ENCODE measurements at places on chromosomes 1 and 21. TPM values are rescaled to one million over a fixed set of nuclear protein-coding genes. Genes with fewer than 3 reads are reported as not detected.

Gene RAB4A
- 24.3 TPM for total RNA-seq

Gene AGT
- total RNA-seq, result not detected

DNA sequence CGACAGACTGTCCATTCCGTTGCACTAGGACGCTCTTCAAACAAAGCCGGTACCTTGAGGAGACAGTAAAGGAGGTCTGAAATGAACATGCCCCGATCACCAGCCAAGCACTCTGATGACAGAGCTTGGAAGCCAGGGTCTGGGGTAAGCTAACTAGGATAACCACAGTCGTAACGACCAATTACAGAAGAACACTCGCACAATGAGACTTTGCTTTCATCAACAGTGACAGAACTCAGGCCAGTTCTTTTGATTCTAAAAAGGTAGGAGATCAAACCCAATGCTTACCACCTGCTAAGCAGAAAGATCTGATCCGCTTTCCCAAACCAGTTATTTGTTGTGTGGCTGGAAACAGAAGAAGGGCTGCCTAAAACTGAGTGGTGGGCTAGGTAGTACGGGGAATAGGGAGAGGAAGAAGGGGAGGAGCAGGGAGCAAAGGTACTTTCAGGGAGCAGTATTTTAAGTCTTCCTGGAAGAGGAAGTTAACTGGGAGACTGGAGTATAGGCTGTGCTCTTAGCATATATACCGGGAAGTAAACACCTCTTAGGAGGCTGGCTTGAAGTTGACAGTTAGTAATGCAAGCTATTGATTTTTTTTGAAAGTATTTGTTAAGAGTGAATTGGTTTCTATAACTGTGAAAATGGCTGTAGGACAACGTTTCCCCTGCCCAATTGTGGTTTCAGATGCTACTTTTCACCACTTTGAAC lies 38.4 kb downstream of the UCK2 start:
- DNase-seq, result no peak

Gene WDR64
- total RNA-seq, result not detected

Gene OR2G6
- not detected for total RNA-seq

Gene JUN
- 211 TPM for total RNA-seq

- DNase-seq, result no peak
Measured at GRCh38 chr1:221816899-221817298, 75.0 kb upstream of the DUSP10 start.

DNA sequence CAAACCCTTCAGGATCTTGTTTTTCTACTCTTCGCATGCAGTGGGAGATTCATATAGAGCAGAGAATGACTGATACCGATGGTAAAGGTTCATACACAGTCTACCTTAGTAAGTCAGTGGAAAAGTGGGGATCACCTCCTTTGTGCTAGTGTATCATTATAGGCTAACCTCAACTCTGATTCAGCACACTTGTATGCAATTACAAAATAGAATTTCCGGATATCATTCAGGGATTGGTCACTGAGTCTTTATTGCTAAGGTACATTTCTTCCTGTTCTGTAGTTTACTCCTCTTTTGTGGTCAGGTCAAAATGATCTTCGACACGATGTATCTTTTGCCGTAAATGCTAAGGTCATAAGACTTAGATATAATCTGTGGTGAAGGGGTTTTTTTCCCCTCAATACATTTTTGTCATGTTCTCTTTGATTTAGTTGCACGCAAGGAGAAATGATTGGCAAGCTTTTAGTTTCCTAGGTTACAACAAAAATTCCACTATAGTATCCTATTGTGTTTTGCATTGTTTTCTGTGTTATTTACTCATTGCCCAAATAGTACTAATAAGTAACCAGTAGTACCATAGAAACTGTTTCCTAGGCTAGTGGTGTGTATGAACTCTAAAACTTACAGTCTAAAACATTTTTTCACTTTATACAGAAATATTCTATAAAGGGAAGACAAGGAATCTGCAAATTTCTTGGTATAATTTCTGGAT lies 35.7 kb upstream of the PLA2G4A start:
- DNase-seq, result no peak

DNA sequence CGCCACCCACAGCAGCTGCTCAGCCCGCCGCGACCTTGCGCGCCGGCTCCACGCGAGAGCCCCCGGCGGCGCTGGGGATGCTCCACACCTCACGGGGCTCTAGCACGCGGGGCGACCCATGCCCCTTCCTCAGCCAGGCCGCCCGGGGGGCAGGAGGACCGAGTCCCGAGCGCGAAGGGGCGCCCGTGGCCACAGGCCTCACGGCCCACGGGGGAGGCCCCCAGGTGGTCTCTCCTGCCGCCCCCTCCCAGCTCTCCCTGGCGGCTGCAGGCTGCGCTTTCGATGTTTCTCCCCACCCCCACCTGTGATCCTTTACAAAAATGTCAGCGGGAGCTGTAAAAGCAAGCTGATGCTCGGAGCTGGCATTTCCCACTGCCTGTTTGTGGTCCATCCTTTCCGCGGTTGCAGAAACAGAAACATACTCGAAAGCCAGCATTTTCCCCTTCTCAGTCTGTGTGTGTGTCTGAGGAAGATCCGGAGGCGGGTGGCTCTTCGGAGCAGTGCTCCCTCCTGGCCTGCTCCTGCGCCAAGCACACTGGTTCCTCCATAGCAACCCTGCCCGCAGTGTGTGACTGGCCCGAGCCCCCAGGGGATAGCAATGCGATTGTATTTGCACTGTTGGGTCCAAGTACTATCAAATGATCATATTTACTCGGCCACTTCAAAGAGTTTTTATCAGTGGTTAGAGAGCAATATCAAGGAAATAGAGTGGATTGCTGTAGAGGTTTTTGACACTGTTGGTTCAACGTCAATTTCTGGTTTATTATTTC lies 2.1 kb downstream of the KIF26B start:
- DNase-seq, result no peak

Gene DNASE2B
- total RNA-seq, result not detected

Gene TNNT2
- 0.88 TPM for total RNA-seq

Gene CIART
- total RNA-seq, result 2.2 TPM

Gene CHI3L1
- total RNA-seq, result 0.12 TPM

Gene GJA4
- total RNA-seq, result 62.1 TPM

DNA sequence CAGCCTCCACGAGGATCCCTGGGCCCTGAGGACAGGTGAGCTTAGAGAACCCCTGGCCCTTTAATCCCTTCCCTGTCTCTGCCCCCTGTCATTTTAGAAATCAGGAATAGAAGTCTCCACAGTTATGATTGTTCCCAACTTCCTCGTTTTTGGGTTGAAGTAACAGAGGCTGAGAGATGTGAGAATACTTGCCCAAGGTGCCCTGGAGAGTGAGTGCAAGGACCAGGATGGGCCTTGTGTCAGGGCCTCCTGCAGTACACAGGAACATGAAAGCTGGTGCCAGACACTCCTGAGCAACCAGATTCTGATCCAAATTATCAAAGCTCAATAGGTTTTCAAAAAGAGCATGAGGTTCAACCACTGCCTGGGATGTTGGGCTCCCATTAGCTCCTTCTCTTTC lies 10.1 kb downstream of the HLX start:
- no peak for DNase-seq

- DNase-seq, result no peak
Measured at GRCh38 chr1:234526922-234527321, 47.9 kb upstream of the TARBP1 start.

DNA sequence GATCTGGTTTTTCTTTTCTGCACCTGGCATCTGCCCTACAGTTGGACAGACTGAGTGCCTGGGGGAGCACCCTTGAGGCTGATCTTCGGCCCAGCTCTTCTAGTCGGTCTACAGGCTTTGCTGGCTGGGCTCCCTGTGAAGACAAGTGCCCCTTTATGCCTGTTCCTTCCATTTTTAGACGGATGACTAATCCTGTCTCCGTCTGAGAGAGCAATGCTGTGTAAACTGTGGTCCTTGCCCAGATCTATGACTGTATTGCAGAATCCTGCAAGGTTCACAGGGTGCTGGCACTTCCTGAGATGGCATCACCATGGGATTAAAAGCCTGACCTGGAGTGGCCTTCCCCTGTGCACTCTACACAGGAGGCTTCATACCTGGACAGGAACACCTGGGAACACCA lies 47.6 kb upstream of the SAMD13 start:
- DNase-seq, result peak; percentile 29

GRCh38 chr1:19926296-19927129 lies 3.1 kb upstream of the PLA2G2E start:
- peak; percentile 33 for DNase-seq

- DNase-seq, result no peak
Measured at GRCh38 chr1:114609826-114610225, 28.4 kb upstream of the BCAS2 start.

DNA sequence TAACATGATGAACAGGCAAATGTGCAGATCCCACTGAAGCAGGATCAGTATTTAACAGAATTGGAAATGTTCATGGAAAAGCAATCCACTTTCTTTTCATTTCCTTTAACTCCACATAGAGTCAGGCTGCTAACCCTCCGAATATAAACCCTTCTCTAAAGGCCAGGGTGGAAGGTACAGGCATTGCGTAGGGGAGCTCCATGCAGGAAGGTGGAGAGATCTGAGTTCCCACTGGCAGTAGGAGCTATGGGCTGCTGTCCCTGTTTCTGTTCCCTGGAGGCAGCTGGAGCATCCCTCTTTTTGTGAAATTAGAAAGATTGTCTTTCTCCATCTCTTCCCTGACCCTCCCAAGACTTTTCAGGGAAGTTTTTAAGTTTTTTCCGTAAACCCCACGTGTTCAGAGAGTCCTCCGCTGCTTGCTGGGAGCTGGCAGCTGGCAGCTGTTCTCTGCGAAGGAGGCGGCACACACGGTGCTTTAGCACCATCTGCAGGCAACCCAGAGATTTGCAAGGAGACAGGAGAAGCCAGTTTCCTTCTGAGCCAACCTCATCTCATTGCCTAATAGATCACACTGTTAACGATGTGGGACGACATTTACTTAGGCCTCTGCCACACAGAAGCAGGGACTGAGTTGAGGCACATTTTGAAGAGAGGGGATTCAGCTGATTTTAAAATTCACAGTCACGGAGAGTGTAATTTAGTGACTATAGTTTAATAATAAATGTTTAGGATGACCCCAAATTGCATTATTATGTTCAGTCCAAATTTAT lies 55.4 kb upstream of the HOOK1 start:
- no peak for DNase-seq

DNA sequence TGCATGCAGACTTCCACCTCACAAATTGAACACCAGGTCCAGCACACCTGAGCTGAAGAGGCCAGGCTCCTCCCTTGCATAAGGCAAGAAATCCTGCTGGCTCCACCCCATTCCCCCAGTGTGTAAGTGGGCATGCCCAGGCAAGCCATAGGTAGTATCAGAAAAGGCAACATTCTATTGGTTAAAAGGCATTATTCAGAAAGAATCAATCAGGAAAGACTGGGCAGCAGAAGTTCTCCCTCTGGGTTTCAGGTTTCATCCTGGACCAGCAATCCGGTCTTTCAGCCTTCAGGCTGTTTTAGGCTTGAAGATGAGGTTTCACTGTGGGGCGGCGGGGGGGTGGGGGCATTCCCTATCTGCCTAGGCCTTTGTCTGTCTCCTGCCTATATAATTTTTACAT lies 42.0 kb upstream of the LHX8 start:
- DNase-seq, result no peak

DNA sequence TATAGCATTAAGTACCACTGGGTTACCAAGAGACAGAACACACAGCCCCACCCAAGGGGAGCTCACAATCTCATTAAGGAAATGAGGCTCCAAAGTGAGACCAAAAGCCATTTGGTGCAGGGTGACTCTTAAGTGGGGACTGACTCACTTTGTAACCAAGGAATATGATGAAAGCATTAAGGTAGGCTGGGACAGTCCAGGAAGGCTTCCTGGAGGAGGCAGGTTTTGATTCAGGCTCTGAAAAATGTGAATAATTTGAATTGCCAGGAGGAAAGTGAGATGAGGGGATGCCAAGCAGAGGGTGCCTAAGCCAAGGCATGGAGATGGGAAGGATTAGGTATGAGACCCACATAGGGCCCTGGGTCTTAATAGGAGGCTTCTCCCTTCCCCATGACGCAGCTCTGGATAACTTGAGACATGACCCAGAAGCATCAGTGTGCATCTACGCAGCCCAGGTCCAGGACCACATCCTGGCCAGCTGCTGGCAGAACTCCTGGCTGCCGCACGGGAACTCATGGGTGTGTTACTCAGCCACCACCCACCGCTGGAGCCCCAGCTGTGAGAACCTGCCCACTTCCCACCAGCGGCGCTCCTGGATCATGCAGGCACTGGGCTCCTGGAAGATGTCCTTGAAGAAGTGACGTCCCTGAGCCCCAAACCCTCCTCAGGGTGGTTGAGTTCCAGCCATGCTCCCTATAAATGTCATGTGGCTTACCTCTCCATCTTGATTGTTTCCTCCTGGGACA lies 5.9 kb upstream of the TTC4 start:
- DNase-seq, result no peak

- no peak for DNase-seq
Measured at GRCh38 chr1:37100310-37100709, 66.0 kb upstream of the GRIK3 start.

- no peak for DNase-seq
Measured at GRCh38 chr1:22635436-22635835, 992 bp upstream of the C1QA start.

Gene EVI5
- total RNA-seq, result 23.7 TPM

- no peak for DNase-seq
Measured at GRCh38 chr1:18592368-18592767, 38.3 kb upstream of the PAX7 start.

Gene FNDC10
- 9.9 TPM for total RNA-seq

GRCh38 chr1:205122489-205122882 lies 708 bp upstream of the RBBP5 start:
- no peak for DNase-seq

DNA sequence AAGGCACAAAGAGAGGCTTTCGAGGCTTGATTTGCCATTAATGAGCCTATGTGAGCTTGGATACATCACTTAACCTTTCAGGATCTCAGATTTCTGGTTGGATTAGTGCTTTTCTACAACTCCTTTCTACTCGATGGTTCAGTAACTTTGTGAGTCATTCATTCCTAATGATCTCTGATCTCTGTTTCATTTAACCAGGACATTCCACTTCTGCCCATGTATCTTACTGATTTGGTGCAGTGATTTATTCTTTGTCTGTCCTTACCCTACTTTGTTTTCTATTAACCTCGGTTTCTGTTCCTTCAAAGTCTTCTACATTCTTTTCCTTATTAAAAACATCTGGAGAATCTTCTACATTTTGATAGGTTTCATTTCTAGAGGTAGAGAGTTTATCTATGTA lies 94.6 kb upstream of the ZBTB18 start:
- DNase-seq, result no peak

Gene SERPINC1
- total RNA-seq, result 0.18 TPM

DNA sequence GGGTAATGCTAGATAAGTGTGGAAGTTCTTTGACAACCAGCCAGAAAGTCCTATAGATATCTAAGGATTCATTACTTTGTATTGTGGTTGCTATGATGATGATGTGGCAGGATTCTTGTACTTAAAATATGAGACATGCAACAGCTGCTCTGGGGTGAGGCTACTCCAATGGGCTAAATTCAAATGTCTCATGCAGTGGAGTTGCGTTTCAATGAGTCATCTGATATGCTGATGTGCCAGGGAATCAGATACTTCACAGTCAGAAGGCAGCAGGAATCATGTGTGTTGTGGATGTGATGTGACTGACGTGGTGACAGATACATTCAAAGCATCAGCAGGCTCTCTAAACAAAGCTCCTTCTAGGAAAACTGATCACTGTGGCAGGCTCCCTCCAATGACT lies 66.5 kb downstream of the TSEN15 start:
- no peak for DNase-seq

GRCh38 chr1:6688757-6689156 lies 12.9 kb downstream of the DNAJC11 start:
- no peak for DNase-seq

GRCh38 chr1:247212627-247213617 lies 41.1 kb upstream of the ZNF124 start:
- DNase-seq, result no peak
